ENCODE measurements at places on chromosomes 16 and 17.

DNA sequence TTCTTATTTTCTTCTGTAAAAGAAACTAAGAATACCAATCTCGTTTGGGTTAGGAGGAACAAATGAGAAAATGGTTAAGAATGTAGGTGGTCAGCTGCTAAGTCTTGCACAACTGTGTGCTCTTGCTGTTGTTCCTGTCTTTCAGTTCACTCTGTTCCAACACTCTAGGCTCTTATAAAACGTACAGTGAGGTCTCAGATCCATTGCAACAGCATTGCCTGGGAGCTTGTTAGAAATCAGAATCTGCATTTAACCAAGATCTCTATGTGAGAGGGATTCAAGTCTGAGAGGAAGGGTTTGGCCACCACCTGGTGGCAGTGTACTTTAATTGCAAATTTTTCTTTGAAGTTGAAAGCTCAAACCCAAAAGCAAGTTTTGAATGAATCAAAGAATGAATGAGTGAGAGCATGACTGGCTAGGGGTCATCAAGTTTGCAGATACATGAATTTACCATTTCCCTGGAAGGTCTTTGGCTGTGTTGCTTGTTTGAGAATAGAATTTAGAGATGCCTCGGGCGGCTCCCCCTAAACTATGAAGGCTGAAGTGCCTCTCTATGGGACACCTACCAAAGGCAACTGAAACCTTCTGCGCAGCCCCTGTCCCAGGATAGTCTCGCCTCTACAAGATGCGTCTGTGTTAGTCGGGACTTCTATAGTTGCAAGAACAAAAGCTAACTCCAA, 2.5 kb downstream of the ALOX15B start:
- peak; percentile 16 for DNase-seq

GRCh38 chr17:48624544-48625494, 1.3 kb downstream of the HOXB9 start:
- DNase-seq = no peak

DNA sequence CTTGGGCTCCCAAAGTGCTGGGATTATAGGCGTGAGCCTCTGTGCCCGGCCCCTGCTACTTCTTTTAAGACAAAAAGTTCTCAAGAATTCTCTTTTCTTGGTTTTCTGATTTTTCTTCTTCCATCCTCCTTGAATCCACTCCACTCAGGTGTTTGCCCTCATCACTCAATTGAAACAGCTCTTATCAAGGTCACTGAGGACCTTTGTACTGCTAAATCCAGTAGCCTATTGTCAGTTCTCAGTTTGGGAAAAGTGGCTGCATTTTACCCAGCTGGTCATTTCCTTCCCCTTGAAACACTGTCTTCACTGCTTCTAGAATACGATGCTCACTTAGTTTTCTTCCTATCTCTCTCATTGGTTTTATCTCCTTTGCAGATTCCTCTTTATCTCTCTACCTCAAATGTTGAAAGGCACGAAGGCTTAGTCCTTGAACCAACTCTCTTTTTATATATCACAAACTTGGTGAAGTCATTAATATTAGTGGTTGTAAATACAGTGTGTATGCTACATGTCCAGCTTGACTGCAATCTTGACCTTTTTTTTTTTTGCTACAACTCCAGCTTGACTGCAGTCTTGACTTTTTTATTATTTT, 29.8 kb downstream of the ZNRF1 start:
- no peak for DNase-seq

- DNase-seq = no peak
Measured at GRCh38 chr16:79463841-79464240, 136.7 kb downstream of the MAF start.

Data from GM12864 (cell line).